Choroid plexus epithelial cell (primary cell): ENCODE measurements at places on chromosomes 2 and 18.
A peak's percentile ranks its signal among the peaks of the same experiment; 100 is the strongest.

DNA sequence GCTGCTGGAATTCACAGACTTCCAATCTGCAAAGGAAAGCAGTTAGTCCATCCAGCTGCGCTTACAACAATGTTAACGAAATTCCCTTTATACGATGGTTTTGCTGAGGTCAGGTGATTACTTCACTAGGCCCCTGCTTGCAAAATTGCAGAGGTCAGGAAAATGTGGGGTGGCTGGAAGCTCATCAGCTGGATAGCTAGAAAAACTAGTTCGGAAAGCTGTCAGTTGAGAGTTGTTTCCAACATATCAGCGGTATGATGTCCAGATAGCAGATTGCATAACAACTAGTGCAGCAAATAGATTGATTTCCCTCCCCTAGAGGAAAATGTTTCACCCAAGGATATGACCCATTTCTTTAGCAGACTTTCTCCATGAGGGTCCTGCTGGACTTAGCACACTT is 2021.1 kb upstream of the CELF4 start:
- no peak for DNase-seq

DNA sequence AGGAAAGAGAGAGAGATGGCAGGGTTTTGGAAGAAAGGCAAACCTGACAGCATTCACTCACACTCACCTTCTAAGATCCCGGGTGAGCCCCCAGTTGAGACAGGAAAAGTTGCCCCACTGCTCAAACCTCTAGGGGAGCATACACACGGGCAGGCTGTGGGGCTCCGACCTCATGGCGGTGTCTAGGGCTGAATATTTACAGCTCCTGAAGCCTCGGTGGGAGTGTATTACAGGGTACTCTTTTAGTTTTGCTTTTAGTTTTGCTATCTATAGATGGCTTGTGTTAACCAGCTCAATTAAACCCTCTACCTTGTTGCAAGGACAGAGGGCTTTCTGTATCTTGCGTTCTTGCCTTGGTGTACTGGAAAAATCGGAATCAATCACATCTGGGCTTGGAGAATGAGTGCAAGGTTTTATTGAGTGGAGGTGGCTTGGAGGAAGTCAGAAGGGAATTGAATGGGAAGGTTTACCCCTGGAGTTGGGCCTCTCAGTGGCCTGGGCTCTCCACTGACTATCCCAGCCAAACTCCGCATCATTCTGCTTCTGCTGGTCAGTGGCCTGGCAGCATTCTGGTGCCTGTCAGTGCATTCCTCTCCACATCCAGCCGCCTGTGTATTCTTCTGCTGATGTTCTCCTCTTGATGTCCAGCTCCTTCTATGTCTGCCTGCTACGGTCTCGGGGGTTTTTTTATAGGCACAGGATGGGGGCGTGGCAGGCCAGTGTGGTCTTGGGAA is 10.1 kb upstream of the IFIH1 start:
- no peak for DNase-seq

- peak; percentile 93 for DNase-seq
Measured at GRCh38 chr2:162245781-162246180, 2.5 kb upstream of the FAP start.

DNA sequence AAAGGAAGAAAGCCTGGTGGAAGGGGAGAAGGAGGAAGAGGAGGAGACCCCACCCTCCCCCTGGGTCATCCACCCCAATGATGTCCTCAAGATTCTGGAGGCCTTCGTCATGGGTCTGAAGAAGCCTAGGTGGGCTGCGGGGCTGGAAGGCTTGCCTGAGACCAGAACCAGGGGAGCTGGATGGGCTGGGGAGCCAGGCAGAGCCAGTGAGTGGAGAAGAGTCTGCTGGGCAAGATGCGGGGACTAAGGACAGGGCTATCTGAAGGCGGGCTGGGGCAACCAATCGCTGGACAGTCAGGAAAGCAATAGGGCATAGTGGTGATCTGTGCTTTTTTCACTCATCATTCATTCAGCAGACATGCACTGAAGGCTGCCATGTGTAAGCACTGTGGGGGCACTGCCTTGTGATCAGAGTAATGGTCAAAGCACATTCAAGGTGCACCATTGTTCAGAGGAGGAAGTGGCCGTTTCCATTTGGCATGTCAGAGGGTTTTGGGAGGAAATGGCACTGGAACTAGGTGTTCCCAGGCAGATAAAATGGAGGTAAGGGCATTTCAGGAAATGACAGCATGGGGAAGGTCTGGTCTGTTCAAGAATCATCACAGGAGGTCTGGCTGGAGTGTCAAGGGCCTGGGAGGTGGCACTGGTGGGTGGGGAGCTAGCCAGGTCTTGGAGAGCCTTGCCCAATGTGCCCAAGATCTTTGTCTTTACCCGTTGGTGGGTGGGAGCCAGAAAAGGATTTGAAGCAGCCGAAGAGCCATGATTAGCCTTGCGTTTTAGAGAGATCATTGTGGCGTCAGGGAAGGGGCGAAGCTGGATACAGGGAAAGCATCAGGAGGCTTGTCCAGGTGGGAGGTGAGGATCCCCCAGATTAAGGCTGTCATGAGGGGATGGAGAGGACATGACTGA is 24.2 kb downstream of the OTOF start:
- DNase-seq: no peak

GRCh38 chr2:207164006-207164831 is 1.5 kb downstream of the KLF7 start:
- DNase-seq: peak; percentile 75
